ENCODE measurements at places on chromosomes 11 and 22.

DNA sequence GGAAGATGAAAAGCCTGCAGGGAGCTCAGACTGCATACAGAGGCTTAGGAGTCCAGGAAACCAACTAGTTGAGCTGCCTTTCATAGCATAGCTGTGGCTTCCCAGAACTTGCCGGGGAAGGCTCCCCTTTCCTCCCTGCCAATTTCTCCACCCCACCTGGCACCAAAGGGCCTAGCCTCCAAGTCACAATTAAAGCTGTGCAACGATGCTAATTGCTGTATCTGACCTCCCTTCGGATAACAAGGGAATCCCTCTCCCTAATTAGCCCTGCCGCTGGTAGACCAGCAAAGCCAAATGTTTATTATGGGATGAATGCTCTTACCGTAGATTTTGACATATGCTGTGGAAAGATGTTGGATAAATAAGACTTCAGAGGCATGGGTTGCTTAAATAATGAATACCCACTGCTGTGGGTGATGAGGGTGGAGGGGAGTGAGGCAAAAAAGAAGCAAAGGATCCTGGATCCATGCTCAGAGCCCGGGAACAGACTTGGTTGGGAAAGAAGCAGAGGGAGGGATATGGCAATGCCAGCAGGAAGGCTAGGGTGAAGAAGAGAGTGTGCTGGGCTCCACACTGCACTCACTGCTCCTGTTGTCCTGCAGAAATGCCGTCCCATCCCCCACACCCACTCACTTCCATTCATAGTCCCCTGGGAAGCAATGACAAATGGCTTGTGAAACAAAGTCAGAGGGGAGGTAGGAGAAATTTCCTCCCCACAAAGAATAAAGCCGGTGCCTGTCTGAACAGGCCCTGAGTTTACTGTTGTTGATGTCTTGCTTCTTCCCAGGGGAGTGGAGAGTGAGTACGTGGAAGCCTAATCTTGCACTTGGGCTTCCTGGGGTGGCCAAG, 608.1 kb upstream of the CADM1 start:
- no peak for DNase-seq

GRCh38 chr11:70066628-70067027, 11.5 kb upstream of the ANO1 start:
- DNase-seq: no peak

DNA sequence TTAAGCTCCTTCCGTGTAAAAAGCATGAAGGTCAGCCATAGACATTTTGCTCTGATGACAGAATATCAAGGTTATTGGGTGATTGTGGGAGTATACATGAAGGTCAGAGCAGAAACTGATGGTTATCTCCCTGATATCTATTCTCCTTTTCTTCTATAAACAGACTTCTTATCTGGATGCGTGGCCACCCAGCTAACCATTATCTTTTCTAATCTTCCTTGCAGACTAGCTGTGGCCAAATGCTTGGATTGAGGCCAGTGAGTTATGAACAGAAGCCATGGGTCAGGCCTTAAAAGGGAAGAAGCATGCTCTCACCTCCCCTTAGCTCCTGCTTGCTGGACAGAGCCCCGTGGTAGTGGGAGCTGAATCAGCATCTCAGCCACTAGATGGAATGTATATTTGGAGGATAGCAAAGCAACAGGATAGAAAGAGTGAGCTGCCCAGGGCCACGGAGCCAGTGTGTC, 31.3 kb upstream of the LRRC55 start:
- DNase-seq: no peak

GRCh38 chr22:34688825-34689224, 377.1 kb upstream of the ISX start:
- no peak for DNase-seq

- DNase-seq: no peak
These were observed 451.9 kb downstream of the ETS1 start for GRCh38 chr11:128135451-128135850.

DNA sequence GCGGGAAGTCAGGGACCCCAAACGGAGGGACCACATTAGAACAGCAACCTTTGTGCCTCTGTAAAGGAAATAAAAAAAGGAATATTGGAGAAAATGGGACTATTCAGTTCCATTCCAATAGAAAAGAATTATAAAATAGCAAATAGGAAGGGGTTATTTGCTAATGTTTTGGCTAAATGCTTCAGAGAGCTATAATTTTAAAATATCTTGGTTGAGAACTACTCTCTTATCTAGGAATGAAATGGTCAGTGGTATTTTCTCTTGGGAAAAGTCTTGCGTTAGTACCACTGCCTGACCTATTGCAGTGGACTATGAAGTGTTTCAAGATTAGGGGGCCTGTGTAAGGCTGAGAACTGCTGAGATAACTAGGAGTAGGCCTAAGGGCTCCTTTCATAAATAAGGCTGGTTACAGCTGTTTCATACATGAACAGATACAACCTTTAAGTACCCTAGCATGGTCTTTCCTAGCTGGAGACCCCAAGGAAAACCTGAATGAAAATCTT, 6.9 kb upstream of the WEE1 start:
- DNase-seq: no peak

DNA sequence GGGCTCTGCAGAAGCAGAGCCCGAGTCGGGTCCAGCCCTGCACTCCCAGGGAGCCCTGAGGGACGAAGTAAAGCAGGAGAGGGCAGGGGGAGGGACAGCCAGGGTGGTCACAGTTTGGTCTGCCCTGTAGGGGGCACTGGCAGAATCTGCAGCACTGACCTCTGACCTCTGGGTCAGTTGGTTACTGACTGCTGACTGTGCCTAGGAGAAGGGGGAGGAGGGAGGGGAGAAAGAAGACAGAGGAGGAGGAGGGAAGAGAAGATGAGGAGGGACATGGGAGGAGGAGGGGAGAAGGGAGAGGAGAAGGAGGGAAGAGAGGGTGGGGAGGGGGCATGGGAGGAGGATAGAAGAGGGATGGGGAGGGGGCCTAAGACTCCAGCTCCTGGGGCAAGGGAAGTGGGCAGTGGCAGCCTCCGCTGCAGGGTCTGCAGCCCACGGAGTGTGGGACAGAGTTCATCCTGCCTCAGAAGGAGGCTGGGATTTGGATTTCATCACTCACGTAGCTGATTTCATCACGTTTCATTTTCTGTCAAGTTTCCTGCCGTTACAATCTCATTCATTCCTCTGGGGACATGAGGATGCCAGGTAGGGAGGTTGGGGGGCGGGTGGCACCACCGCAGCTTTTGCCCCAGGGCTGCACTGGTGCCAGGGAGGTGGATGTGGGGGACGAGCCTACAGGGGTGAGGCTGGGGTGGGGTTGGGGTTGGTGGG, 55.2 kb downstream of the FLRT1 start:
- DNase-seq: no peak

GRCh38 chr11:36328966-36329673, 33.0 kb downstream of the PRR5L start:
- DNase-seq: no peak
